ENCODE measurements at places on chromosomes 13 and 19.

DNA sequence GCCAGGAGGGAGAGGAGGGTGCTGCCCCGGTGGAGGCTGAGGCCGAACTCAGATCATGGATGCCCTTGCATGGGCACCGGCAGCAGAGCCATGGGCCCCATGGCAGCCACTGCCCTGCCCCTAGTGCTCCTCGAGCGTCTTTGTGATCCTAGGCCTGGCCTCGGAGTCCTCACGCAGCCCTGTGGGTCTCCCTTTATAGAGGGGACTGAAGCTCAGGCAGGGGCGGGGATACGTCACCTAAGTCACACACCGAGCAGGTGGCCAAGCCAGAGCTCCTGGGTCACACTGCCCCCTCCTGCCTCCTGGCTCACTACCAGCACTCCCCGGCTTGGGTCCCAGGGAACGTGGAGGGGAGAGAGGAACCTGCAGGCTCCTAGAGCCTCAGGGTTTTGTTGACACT, 28.7 kb downstream of the DHX34 start:
- DNase-seq, result no peak

DNA sequence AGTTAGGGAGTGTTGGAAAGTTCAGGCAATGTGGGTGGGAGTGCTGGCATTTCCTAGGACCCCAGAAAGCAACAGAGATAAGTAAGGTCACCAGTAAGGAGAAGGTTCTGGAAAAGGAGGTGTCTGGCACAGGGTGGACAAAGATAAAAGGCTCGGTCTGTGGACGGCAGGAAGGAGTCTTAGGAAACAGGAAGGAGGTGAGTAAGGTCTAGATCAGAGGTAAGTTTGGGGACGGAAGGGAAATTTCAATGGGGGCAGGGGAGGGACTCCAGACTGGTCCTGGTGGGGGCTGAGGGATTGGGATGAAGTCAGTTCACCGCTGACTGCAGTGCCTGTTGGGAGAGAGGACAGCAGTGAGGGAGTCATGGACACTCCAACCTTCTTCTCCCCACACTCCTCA, 7.8 kb upstream of the OPA3 start:
- no peak for DNase-seq

DNA sequence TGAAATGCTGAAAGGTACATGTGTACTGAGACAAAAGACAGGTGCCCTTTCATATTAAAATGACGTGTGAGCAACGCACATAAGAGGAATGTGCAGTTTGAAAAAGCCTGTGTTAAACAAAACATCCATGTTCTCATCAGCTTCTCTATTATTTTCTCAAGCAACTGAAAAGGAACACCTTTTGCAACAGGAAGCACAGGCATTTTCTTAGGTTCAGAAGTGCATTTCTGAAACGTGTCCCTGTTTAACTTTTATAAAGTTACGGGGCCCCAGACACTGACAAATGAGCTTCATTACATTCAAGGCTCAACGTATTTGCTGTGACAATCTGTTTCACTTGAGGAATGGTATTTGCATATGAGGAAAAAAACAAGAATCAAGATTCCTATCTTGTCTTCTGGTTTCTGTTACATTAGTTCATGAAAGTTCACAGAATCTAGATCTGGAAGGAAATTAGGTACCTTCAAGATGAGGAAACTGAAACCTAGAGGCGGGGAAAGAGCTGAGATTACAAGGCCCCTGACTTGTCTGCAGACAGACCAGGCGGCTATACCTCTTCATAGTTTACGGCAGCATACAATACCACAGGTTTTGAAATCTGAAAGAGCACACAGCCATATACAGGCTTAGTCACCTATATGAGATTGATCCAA, 431.7 kb downstream of the KLF12 start:
- no peak for DNase-seq

DNA sequence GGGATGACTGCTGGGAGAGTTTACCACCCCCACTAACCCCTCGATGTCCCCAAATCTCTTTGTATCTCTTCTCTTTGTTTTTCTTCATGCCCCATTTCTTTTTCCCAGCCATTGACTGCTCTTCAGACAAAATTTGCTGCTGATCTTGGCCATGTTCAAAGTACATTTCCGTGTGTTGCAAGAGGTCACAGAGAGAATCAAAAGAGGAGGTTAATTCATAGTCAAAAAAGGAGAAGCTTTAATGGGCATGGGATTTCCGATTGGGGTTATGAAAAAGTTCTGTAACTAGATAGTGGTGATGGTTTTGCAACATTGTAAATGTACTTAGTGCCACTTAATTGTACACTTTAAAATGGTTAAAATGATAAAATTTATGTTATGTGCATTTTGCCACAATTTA, 121.1 kb downstream of the FLT1 start:
- no peak for DNase-seq

- DNase-seq, result no peak
Observed at GRCh38 chr13:87100431-87100830, 570.7 kb upstream of the SLITRK5 start.

DNA sequence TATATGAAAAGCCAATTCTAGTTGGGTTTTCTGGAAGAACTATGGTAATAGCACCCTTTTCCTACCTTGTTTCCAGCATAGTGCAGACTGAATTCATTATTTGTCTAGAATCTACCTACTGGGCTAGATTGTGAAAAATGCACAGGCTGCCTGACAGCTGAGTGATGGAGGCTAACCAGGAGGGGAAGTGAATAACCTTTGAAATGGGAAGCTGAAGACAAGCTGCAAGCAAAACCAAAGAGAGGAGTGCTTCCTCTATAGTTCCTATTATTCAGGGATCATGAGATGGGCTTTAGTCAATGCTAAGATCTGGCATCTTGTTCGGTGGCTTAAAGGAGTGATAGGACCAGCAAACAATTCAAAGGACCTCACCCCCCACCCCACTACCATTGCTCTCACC, 26.9 kb downstream of the MZT1 start:
- DNase-seq, result no peak

DNA sequence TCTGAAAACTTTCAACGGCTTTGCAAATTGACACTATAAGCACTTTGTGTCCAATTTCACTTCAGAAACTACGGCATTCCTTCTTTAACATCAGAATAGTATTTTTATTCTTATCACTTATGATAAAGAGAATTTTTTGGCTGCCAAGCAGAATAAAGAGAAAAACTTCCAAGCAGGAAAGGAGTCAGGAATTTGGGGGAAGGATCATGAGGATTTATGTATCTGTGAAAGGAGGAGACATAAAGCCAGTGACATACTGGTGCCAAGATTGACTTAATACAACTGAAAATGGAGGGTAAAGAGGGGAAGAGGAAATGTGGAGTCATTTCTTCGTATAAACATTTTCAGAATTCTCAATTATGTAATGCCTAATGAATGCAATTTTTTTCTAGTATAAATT, 94.7 kb downstream of the RBM26 start:
- DNase-seq, result no peak

DNA sequence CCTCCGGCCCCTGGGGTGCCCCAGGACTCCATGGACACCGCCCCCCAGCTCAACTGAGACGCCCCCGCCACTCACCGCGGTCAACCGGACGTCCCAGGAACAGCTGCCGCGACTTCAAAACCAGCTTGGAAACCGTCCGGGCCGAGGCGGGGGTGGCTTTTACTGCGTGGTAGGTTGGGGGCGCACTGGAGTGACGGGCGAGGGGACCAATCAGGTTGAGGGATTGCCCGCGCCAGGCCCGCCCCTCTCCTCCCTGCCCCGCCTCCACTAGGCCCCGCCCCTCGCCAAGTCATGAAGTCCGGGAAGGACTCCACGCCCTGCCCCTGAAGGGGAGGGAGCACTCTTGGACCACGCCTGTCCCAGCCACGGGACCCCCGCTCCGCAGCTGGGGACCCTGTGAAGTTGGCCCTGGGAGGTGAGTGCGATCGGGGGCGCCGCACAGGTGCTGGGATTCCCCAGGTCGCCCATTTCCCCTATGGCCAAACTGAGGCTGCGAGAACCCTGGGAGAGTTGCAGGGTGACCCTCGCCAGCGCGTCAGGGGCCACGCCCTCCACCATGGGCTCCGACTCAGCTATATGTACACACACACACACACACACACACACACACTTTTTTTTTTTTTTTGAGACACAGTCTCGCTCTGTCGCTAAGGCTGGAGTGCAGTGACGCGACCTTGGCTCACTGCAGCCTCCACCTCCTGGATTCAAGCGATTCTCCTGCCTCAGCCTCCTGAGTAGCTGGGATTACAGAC, at the start of gene PLIN3:
Gene PLIN3, minus strand, starts transcription at position 134 of the 752 bp plus-strand sequence. CDS start 6,273 bp downstream, outside the sequence.
- peak; percentile 99 for DNase-seq

GRCh38 chr19:2887391-2887914, 13.3 kb upstream of the ZNF57 start:
- DNase-seq, result no peak

- DNase-seq, result no peak
Observed at GRCh38 chr19:40960062-40960685, 30.9 kb upstream of the CYP2B6 start.

- DNase-seq, result no peak
Observed at GRCh38 chr19:29712744-29713516, 2.1 kb downstream of the C19orf12 start.

- DNase-seq, result peak; percentile 84
Observed at GRCh38 chr19:2015608-2015950, at the start of gene BTBD2. Gene BTBD2 (minus strand): TSS chr19:2015714. CDS start chr19:2015703, 11 bp downstream.

- DNase-seq, result no peak
Observed at GRCh38 chr19:34109596-34109995, 62.7 kb upstream of the LSM14A start.

GRCh38 chr13:28735481-28736029, 16.8 kb upstream of the SLC46A3 start:
- no peak for DNase-seq

GRCh38 chr13:98100481-98100880, 42.4 kb upstream of the FARP1 start:
- no peak for DNase-seq

DNA sequence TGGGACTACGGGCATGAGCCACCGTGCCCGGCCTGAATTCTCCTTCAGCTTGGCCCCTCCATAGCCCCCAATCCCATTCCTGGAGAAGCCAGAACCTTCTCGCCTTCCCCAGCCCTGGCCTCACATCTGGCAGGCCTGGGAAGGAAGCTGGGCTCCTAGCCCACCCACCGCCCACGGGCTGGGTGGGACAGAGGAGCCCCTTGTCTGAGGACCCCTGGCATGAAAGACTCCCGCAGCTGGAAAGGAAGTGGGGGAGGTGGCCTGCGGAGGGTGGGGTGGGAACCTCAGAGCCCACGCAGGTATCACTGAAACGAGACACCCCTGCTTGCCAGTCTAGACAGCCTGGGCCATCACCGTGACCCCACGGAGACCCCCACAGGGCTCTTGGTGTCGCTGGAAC, 7.7 kb upstream of the NANOS3 start:
- peak; percentile 56 for DNase-seq

GRCh38 chr19:40366697-40367561, 18.4 kb downstream of the PLD3 start:
- DNase-seq, result no peak

DNA sequence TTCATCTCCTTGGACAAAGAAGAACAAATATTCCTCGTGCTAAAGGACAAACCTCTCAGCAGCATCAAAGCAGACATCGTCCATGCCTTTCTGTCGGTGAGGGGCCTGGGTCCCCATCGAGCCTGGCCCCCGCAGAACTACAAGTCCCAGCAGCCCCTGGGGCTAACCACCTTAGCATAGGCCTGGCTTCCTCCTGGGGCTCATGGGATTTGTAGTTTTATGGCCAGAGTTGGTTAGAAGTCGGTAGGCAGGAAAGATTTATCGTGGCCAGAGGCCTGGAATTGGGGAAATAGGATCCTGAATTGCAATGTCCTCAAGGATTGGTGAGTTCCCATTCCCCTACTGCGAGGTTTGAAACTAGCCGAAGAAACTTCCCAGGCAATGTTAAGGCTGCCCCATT, 19.6 kb downstream of the TMEM150B start:
- no peak for DNase-seq

DNA sequence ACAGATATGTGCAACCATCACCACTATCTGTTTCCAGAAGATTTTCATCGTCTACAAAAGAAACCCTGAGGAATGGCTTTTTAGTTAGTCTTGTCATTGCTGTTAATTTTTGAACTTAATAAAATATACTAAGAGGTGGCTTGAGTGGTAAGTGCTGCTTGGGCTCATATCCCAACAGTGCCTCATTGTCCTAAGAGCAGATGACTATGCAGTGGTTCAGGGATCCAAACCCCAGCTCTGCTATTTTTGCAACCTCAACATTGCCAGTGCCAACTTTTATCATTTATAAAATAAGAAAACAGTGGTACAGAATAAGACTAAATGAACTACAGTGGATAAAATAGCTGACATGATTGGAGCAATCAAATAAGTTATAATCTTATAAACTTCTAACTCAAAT, 123.2 kb upstream of the SLC7A1 start:
- DNase-seq, result no peak

DNA sequence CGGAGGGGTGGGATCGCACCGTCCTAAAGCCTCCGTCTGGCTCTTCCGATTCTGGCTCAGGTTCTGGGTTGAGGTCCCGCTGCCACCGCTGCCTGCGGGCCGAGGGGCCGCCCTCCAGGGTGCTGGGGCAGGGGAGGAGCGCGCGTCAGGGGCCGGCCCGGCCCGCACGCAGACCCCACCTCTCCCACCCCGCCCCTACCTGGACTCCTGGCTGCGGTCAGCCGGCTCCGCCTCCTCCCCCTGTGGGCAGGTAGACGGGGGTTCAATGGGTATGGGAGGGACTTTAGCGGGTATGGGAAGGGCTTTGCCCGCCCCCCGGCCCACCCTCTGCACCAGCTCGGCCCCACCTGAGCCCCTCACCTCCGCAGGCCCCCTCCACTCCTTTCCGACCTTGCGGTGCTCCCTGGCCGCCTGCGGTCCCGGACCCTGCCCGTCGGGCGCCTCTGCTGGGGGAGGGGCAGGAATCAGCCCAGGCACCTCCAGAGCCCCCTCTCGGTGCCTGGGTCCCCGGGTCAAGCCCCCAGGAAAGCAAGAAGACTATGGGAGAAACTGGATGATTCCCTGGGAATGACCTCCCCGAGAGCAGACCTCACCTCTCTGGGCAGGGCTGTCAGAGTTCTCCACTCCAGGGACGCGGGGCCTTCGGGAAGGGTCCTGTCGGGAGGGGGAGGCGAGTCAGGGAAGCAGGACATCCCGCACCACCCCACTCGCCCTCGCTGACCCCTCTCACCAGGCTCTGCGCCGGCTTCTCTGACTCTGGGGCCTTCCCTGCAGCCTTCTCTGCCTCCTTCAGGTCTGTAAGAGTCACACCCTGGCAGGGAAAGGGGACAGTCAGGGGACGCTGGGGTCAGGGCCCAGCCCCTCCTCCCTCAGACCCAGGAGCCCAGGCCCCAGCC, 17.0 kb downstream of the EPS8L1 start:
- DNase-seq, result no peak
